Bronchial epithelial cell (primary cell): ENCODE measurements at places on chromosomes 1 and 21. TPM values are rescaled to one million over a fixed set of nuclear protein-coding genes. Genes with fewer than 3 reads are reported as not detected.

The PLXNA2 gene
- total RNA-seq = 9.0 and 10.0 TPM in 2 replicates

The C1orf185 gene
- not detected in 2 replicates for total RNA-seq

The ITLN1 gene
- total RNA-seq = not detected in 2 replicates

The CLEC20A gene
- not detected in 2 replicates for total RNA-seq

The FAF1 gene
- total RNA-seq = 44.5 and 52.7 TPM in 2 replicates

The OR2AK2 gene
- total RNA-seq = not detected in 2 replicates

The SPATA45 gene
- not detected in 2 replicates for total RNA-seq

The LCE2B gene
- total RNA-seq = not detected in 2 replicates

The MARK1 gene
- 3.9 and 10.4 TPM in 2 replicates for total RNA-seq

The KRTAP20-3 gene
- total RNA-seq = not detected in 2 replicates

The ST6GALNAC5 gene
- 0.26 and 2.3 TPM in 2 replicates for total RNA-seq

The RBP7 gene
- 0.26 TPM in 2 replicates for total RNA-seq

The FCRL1 gene
- not detected in 2 replicates for total RNA-seq

The C1orf146 gene
- total RNA-seq = not detected in 2 replicates

The TIAM1 gene
- total RNA-seq = 8.4 and 31.6 TPM in 2 replicates

The OLIG2 gene
- total RNA-seq = not detected in 2 replicates

The PLEKHN1 gene
- 1.6 and 5.4 TPM in 2 replicates for total RNA-seq

The VANGL2 gene
- total RNA-seq = 1.6 and 2.3 TPM in 2 replicates

The TSPEAR gene
- not detected in 2 replicates for total RNA-seq

The MCOLN2 gene
- total RNA-seq = under 0.01 and 0.64 TPM in 2 replicates

The GUCA2A gene
- not detected in 2 replicates for total RNA-seq

The TMEM240 gene
- total RNA-seq = 0.53 and 0.64 TPM in 2 replicates

The LCE1B gene
- not detected in 2 replicates for total RNA-seq

The KCNK2 gene
- 1.3 TPM in 1 of 2 replicates, not detected in the other for total RNA-seq

The KRTAP10-9 gene
- total RNA-seq = not detected in 2 replicates

The DYNLT5 gene
- not detected in 2 replicates for total RNA-seq

The HDGF gene
- 163 and 225 TPM in 2 replicates for total RNA-seq

The FCAMR gene
- not detected in 2 replicates for total RNA-seq

The ANKRD13C gene
- 16.1 and 25.1 TPM in 2 replicates for total RNA-seq

The INKA2 gene
- 4.5 and 6.0 TPM in 2 replicates for total RNA-seq

The RNU1-4 gene
- total RNA-seq = 2,323 and 5,262 TPM in 2 replicates

The LCE1D gene
- total RNA-seq = not detected in 2 replicates

The HPCAL4 gene
- total RNA-seq = under 0.01 TPM in 2 replicates
